Activated naive CD4-positive, alpha-beta T cell treated with anti-CD3 and anti-CD28 coated beads, Interleukin-2, amount 50 U/mL, for 72 hours (primary cell): ENCODE measurements at places on chromosomes 13 and 19.

DNA sequence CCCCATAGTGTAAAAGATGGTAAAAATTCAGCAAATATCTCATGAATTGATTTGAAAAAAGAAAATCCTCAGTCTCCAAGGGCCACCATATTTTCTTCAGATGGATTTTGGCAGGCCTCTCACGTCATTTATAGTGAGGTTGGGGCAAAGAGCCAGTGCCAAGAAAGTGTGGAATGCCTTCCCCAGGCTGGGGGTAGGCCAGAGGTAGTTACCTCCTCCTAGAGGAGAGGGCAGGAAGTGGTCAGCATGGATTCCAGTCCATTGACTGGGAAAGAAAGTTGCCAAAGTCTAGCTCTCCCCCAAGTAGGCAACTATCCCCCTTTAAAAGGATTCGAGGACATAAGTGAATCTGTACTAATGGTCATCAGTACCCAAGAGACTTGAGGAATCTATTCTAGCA, 68.4 kb upstream of the KCTD4 start:
- DNase-seq = no peak

DNA sequence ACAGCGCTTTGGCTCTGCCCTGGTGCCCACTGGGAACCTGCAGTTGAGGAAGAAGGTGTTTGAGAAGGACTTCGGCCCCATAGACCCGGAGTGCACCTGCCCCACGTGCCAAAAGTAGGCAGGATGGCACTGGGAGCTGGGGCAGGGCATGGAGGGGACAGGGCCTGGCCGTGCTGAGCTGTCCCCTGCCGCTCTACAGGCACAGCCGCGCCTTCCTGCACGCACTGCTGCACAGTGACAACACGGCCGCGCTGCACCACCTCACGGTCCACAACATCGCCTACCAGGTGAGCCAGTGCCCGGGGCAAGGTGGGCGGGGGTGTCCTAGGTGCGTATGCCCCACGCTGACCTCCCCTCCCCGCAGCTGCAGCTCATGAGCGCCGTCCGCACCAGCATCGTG, 5.1 kb upstream of the DNM2 start:
- no peak for DNase-seq

DNA sequence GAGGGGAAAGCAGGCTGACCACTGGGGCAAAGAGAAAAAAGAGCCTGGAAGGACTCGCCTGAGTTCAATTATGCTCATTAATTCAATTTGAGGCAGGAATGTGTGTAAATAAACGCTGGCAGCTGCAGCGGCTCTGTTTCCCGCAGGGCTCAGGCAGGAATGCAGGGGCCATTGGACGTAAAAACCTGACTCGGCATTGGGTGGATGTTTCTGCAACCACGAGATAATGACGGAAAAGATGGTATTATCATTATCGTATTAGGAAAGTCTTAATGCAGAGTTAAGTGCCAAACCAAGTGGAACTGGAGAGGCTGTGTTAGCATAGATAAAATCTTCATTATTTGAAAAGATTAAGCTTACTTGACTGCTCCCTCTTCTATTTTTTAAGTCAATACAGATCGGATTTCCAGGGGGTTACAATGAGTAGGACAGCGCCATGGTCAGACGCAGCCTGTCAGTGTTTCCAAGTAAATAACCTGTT, 169.8 kb downstream of the SHISA2 start:
- DNase-seq = no peak

DNA sequence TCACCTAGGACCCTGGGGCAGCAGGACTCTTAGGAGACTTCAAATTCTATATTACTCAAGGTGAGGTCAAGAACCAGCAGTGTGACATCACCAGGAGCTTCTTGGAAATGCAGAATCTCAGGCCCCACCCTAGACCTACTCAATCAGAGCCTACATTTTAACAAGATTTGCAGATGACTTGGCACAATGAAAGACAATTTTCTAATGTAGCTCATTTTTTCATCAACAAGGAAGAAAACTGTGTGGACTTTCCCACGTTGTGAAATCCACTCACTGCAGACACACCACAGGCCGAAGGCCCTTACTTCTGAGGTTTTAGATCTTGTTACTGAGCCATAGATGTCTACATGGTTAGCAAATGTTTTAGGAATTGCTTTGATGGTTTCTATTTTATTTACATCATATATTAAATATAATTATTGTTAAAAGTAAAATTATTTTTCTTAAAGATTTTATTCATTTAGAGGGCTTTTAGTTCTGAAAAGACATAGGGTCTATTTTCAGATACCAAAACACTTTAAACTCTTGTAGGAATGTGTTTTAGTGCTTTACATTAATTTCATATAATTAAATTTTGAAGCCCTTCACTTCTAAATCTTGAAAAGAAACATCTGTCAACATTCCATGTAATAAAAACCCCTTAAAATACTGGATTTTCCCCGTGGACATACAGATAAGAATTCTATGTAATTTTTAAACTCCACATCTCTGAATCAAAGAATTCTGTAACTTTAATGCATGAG, 18.5 kb upstream of the STARD13 start:
- no peak for DNase-seq
